Activated CD4-positive, CD25-positive, alpha-beta regulatory T cell treated with anti-CD3 and anti-CD28 coated beads, Interleukin-2, amount 50 U/mL, for 16 hours (primary cell): ENCODE measurements at places on chromosomes 5 and 9.

GRCh38 chr9:32957358-32957757 lies 44.1 kb downstream of the APTX start:
- no peak for DNase-seq

DNA sequence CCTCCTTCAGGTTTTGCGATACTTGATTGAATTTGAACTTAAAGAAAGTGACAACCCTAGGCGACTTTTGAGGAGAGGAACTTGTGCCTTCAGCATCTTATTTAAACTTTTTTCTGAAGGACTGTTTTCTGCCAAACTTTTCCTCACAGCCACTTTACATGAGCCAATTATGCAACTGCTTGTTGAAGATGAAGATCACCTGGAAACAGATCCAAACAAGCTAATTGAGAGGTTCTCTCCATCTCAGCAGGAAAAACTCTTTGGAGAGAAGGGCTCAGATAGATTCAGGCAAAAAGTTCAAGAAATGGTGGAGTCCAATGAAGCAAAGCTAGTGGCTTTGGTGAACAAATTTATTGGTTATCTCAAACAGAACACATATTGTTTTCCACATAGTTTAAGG lies 40.6 kb downstream of the GAPVD1 start:
- DNase-seq = no peak

DNA sequence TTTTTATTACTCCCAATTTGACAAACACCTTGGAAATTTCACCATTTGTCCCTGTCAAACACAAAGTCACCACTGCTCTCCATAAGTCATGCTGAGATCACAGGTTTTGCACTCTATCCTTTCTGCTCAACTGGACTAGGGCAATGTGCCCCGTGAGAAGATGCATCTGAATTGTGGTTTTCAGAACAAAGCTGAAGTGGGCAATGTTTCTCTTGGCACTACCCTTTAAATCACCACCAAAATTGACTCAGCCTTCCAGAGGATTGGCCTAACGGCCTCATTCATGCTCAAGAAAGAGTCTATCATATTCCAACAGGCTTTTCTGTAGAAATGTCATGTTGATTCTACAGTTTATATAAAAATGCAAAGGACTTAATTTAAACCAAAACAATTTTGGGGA lies 81.0 kb upstream of the TRIO start:
- no peak for DNase-seq

DNA sequence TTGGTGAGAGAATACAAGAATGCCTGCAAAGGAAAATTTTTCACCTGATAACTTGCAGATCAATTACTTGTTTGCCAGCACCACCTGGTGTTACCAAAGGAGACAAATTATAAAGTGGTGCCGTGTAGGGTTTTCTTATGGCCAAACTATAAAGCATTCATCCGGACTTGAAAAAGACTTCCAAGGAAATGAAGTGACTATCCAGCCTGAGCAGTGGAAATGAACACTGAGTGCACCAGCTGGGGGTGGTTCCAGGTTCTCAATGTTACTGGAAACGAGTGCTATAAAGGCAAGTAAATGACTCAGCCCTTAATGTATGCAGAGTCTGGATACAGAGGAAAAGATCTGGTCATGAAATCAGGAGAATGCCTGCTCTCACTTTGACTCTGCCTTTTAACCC lies 113.1 kb downstream of the DNAH5 start:
- DNase-seq = no peak

- no peak for DNase-seq
Observed at GRCh38 chr5:143896516-143896915, 84.6 kb downstream of the HMHB1 start.
